ENCODE measurements at places on chromosomes 4 and X. TPM values are rescaled to one million over a fixed set of nuclear protein-coding genes. Genes with fewer than 3 reads are reported as not detected.
A peak's percentile ranks its signal among the peaks of the same experiment; 100 is the strongest.

Gene SLC2A9
- total RNA-seq: 33.2 TPM

Gene STARD8
- 0.11 TPM for total RNA-seq

Gene SLC6A8
- total RNA-seq: 43.4 TPM

Gene HPGDS
- not detected for total RNA-seq

Gene DYNLT3
- 21.9 TPM for total RNA-seq

Gene PDLIM5
- 137 TPM for total RNA-seq

Gene LNX1
- total RNA-seq: 0.34 TPM

Gene NPY1R
- 0.04 TPM for total RNA-seq

Gene BMP3
- total RNA-seq: not detected

Gene ATP2B3
- not detected for total RNA-seq

Gene NPNT
- 0.51 TPM for total RNA-seq

Gene MAGEB5
- not detected for total RNA-seq

DNA sequence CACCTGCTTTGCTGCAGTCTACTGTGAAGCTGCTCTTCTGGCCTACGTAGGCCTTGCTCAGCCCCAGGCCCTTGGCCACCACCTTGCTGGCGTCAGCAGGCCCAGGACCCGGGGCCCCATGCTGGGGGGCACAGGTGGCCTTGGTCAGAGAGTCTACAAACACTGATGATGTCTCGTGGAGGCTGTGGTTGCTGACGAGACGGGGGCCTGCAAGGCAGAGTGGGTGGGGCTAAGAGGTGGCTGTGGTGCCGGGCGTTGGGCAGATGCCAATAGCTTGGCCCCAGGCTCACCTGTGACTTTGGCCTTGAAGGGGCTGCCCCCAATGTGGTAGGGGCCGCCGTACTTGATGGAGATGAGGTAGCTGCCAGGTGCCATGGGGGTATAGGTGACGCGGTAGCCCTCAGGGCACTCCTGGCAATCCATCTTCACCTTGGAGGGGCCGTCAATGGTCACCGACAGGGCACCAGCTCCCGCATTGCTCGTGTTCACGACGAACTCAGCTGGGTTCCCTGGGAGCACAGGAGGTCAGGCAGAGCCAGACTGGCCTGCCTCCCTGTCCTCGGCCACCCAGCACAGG lies 25.0 kb downstream of the FLNA start:
- DNase-seq: no peak

GRCh38 chr4:173174594-173175012 lies 6.0 kb downstream of the GALNT7 start:
- DNase-seq: no peak

GRCh38 chr4:82601242-82602015 lies 39.6 kb upstream of the TMEM150C start:
- DNase-seq: no peak

- no peak for DNase-seq
Observed at GRCh38 chr4:113684534-113685091, 76.9 kb downstream of the CAMK2D start.

DNA sequence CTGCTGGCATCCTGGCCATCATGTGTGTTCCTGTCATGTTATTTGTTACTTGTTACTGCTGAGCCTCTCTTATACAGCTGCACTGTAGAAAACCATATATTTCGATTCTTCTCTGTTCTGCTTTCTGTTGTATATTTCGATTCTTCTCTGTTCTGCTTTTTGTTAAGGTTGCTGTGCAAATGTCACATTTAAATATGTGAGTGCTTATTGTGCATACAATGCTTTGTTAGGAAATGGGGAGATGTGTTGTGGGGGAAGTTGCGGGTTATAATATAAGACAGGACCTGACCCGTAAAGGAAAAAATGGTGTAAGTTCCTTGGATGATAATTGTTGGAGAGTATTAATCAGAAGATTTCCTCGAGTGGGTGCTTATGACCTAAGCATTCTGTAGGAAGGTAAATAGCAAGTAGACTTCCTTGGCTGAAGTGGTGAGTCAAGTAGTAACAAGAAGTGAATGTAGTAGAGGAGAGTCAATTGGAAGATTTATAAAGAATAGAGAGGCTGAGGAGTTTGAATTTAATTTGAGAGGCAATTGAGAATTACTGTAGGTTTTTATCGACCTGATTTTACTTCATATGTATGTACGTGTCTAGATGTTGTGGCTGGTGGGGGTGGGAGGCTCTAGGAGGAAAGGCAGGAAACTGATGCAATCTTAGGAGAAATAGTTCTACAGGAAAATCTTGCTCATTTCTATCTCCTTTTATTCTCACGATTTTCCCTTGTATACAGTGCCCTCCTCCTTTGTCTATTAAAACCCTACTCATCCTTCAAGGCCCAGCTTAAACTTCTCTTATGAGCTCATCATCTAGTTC lies 8.5 kb downstream of the OGT start:
- peak; percentile 31 for DNase-seq

DNA sequence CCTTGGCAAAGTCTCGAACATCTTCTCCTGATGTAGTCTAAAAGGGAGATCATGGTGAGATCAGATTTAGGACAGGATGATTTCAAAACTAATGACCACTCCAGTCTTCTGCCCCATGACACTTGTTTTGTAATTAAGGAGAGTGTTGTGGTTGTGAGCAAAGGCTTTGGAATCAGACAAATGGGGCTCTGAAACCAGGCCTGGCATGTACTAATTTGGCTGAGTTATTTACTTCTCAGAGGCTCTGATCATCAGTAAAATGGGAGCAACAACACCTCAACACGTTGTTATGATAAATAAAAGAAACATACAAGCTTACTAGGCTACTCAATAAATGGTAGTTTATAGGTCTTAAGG lies 106.9 kb upstream of the FTHL17 start:
- no peak for DNase-seq

DNA sequence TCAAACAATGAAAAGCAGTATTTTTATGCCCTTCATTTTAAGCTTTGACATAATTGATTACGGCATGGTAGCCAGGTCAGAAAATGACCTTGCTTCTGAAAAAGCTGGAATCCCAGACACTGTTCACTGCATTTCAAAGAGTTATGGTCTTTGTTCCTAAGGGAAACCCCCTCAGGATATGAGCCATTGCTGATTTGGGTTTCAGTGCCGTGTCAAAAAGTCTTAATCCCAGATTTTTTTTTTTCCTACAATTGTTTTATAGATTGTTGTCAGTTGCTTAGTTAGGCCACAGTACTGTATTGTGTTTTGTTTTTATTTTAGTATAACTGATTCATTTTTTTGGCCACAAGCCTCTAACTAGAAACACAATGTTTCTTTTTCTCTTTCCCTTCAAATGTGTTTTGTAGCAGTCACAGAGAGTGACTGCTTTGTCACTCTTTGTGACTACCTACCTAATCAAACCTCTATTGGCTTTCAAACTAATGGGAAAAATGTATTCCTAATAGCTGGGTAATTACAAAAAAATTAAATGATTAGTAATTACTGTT lies 10.3 kb downstream of the WDR44 start:
- no peak for DNase-seq

DNA sequence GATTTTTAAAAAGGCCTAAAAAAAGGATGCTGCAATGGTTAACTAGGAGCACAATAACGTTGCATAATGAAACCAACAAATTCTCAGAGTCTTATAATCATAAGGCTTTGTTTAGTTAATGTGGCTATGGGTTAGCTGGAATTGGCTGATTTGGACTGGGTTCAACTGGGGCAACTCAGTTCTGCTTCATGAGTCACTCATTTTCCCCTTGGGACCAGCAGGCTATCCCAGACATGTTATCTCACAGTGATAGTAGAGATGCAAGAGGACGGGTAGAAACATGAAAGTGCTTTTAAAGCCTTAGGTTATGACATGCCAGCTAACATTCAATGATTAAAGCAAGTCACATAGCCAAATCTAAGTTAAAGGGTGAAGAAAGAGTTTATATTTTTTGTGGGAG lies 189.2 kb upstream of the GK2 start:
- peak; percentile 77 for DNase-seq

- DNase-seq: peak; percentile 38
Observed at GRCh38 chr4:187070158-187070557, 346.5 kb upstream of the FAT1 start.

DNA sequence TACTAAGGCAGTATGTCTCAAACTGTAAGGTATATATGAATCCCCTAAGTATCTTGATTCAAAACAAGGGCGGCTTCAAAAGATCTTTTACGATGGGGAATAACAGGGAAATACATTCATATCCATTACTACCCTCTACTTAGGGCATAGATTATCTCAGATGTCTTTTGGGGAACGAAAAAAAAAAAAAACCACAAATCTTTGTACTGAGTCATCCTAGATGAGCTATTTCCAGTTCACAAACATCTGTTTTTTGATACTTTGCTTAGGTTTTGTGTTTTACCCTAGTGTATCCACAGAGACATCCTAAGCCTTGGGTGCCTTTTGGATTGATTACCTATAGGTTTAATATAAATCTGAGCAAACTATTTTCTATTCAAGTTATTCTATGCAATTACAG lies 457.2 kb downstream of the NLGN4X start:
- DNase-seq: no peak

- no peak for DNase-seq
Observed at GRCh38 chrX:134718966-134719317, 60.7 kb upstream of the PLAC1 start.
